ENCODE measurements at places on chromosomes 7 and 10.

DNA sequence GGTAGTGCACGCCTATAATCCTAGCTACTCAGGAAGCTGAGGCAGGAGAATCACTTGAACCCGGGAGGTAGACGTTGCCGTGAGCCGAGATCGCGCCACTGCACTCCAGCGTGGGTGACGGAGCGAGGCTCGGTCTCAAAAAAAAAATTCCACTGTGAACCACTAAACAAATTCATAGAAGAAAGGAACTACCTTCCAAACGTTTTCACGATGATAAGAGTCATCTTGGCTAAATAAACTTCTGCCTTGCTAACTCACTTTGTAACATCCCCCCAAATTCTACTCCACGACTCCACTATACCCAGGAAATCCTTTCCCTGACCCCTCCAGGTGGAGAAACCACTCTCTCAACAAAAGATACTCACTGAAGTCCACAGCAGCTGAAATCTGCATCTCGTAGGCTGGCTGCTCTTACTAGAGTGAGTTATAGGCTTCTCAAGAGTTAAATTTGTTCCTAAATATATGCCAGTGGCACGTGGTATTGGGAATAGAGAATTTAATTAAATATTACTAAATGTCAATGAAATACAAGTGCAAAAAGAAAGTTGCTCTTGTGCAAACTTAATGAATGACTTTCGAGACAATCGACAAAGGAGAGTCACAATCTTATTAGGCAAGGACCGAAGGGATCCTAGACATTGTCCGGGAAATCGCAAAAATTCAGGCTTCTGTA is 1.6 kb upstream of the GTF2I start:
- no peak for DNase-seq

DNA sequence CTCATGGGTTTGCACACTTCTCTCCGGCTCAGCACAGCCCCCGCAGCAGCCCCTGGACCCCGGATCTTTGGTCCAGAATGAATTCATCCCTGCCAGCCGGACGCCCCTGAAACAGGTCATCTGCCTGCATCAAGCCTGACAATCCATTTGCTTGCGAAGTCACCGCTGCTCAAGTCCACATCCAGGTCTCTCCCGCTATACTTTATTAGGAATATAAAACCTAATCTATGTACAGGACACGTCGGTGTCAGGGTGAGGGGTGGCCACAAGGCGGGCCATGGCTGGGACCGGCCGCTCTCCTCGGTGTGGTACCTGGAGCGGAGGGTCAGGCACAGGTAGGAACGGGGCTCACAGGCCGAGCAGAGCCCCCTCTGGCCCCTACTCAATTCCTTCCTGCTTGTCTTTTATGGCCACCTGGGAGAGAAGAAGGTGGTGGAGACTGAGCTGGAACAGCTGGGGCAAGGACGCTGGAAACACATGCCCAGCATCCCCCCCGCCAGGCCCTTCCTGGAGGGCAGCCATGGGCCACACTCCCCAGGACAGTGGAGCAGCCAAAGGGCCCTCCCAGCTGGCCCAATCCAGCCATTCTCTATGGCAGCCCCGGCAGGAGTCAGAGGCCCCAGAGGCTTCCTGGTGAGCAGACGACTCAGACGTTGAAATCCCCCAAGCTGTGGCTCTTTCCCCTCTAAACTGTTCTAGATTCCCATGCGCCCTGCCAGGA is 5.3 kb downstream of the POLR2J start:
- DNase-seq, result no peak

DNA sequence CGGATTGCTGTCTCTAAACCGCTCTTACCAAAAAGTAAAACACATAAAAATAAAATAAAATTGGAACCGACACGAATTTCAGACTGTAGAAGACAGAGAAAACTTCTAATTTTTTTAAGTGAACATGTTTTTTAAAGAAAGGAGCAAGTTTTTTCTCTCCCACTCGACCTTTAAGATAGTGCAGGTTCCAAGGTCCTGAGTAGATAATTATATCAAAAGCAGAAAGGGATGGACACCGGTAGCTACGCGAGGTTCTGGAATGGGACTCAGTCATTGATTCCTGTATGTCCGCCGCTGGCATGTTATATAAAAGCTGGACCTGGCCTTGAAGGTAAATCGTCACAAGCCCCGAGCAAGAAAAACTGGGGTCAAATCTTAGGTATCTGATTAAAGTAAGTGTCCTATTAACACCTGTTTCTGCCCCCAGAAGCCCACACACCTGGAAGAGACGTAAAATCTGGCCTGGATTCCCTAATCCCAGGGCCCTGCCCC is 462 bp upstream of the CISD1 start:
- no peak for DNase-seq

DNA sequence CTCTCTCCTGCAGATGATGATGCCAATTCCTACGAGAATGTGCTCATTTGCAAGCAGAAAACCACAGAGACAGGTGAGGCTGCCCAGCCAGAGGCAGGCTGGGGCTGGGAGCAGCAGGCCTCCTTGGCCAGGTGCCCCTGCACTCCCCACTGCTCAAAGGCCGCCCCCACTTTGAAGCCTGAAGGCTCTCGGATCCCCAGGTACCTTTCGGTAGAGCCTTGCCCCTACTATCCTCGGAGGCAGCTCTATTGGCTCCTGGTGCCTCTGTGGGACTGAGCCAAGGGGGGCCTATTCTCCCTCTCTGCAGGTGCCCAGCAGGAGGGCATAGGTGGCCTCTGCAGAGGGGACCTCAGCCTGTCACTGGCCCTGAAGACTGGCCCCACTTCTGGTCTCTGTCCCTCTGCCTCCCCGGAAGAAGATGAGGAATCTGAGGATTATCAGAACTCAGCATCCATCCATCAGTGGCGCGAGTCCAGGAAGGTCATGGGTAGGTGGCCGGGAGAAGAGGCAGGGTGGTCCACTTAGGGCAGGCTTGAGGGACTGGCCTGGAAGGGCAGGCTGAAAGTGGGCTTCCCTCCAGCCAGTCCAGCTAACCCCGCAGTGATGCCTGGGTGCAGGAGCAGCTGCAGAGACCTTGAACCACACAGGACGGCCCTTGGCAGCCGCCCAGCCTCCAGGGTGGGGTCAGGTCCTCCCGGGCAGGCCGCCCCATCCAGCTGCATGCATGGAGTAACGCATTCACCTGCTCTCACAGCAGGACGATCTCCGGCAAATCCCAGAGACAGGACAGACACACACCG is 14.1 kb downstream of the LAT2 start:
- DNase-seq, result no peak

Measured in effector CD8-positive, alpha-beta T cell (primary cell).